ENCODE measurements at places on chromosomes 16 and 17. TPM values are rescaled to one million over a fixed set of nuclear protein-coding genes. Genes with fewer than 3 reads are reported as not detected.

GRCh38 chr16:20844588-20844987 is 38.3 kb downstream of the REXO5 start:
- H3K36me3 ChIP-seq = 0 out of 2 replicates have a peak, but pooled peaks cover 5% of the 10 kb centered on the region
- no peak overlapping the region for H3K4me3 ChIP-seq
- H3K4me1 ChIP-seq = no peaks in the 10 kb centered on the region
- no peaks in the 10 kb centered on the region for H3K27me3 ChIP-seq
- no peak for DNase-seq

GRCh38 chr16:47043970-47044684 is 70.7 kb upstream of the DNAJA2 start:
- no peak for DNase-seq
- H3K27me3 ChIP-seq = no peaks in the 10 kb centered on the region
- H3K36me3 ChIP-seq = no peaks in the 10 kb centered on the region

GRCh38 chr16:67525176-67525860 is 3.3 kb upstream of the RIPOR1 start:
- H3K27ac ChIP-seq = no peak overlapping the region
- peak; percentile 26 for DNase-seq
- H3K27me3 ChIP-seq = peaks cover 87% of the 10 kb centered on the region
- no peak overlapping the region for H3K4me3 ChIP-seq
- H3K36me3 ChIP-seq = no peaks in the 10 kb centered on the region

GRCh38 chr17:10169290-10169689 is 29.1 kb downstream of the GAS7 start:
- H3K4me3 ChIP-seq = no peak overlapping the region
- H3K27ac ChIP-seq = no peak overlapping the region
- no peak for DNase-seq
- no peaks in the 10 kb centered on the region for H3K36me3 ChIP-seq

DNA sequence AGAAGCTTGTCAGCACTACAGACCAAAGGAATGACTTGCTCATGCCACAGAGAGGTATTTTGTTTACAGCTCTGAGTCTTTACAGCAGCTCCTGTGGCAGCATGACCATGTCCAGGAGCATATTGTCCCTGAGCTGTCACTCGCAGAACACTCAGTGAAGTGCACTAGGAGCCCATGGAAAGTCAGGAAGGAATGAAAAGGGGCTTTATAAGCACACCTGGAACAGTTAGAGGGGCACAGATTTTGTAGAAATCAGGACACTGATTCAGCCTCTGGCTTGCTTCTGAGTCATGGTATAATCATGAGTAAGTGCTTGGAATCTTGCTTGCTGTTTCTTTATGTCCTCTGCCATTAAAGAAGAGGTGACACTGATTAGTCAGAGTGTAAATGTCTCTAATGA is 41.0 kb downstream of the TADA2A start:
- H3K4me1 ChIP-seq = no peaks in the 10 kb centered on the region
- no peak overlapping the region for H3K4me3 ChIP-seq
- H3K27me3 ChIP-seq = no peaks in the 10 kb centered on the region
- no peak for DNase-seq
- H3K27ac ChIP-seq = no peak overlapping the region
- peaks cover under 1% of the 10 kb centered on the region for H3K36me3 ChIP-seq

DNA sequence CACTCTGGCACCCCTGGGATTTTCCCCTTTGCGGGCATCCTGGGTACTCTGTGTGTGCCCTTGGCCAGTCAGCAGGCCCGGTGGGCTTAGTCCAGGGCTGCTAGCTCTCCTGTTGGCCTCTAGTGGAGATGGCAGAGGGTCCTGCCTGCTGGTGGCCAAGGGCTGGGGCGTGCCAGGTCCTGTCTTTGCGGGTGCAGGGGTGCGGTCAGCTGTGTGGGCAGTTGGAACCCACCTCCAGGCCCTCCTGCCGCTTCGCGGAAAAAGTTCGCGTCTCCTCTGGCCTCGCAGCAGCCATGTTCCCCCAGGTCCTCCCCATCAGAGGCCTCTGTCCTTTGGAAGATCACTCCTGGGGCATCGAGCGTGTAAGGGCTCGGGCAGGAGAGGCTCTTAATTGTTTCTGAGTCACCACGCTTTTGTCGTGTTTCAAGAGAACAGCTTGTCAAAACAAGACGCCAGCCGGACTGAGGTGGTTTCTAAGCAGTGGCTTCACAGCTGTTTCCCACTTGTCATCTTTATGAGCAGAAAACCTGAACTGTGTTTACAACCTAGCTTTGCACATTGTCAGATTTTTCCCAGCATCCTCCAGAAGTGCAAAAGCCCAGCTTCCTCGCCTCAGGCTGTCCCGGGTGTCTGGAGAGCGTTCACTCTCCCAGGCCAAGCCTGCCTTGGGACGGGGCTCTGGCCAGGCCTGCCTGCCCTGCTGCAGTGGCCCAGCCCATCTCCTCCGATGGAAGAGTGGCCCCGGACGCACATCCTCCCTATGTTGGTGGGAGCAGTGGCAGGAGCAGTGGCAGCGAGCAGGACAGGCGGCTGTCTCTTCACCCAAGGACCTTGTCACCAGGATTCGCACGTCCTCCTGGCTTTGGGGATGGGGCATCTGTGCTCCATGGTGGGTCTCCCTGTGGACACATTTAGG is 5.0 kb upstream of the DNASE1L2 start:
- H3K27me3 ChIP-seq = peaks cover under 1% of the 10 kb centered on the region
- H3K4me1 ChIP-seq = no peaks in the 10 kb centered on the region
- 0 out of 2 replicates have a peak, but pooled peaks cover 5% of the 10 kb centered on the region for H3K36me3 ChIP-seq
- no peak overlapping the region for H3K4me3 ChIP-seq
- H3K27ac ChIP-seq = no peak overlapping the region

- no peak overlapping the region for H3K4me3 ChIP-seq
- no peak for DNase-seq
- H3K27ac ChIP-seq = peak overlapping the region; percentile 76
- H3K27me3 ChIP-seq = no peaks in the 10 kb centered on the region
- no peaks in the 10 kb centered on the region for H3K4me1 ChIP-seq
- no peaks in the 10 kb centered on the region for H3K36me3 ChIP-seq
These were observed 41.3 kb downstream of the VAC14 start for GRCh38 chr16:70759666-70760065.

- no peak overlapping the region for H3K4me3 ChIP-seq
- no peaks in the 10 kb centered on the region for H3K36me3 ChIP-seq
- peaks cover 3% of the 10 kb centered on the region for H3K4me1 ChIP-seq
- no peak for DNase-seq
These were observed 10.2 kb downstream of the DPEP1 start for GRCh38 chr16:89623511-89624261.

DNA sequence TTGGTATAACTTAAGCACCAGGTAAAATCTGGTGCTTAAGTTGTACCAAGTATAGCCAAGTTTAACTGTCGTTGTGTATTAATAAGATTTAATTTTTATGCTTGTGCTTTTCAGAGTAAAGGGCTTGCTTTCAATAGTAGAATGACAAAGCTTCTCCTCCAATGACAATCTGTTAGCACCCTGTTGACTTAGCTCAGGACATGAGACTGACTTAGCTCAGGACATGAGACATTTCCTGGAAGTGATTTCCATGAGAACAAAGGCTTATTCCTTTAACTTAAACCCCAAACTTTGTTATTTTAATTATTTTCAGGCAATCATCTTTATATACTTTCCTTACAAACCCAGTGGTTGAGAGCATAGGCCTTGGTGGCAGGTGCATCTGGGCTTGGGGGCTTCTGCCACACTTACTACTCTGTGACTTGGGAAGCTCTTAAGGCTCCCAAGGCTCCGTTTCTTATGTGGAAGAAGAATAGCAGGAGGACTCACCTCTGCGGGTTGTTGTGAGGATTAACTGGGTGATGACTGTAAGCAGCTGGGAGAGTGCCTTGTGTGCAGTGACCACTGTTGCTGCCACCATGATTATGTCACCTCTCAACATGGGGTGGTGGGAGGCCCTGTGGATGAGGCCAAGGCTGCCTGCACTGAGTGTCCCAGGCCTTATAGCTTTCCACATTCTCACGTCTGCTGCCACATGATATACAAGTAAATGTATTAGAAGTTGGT is 59.4 kb upstream of the CMIP start:
- no peak for DNase-seq
- H3K27me3 ChIP-seq = no peaks in the 10 kb centered on the region
- H3K4me3 ChIP-seq = no peak overlapping the region
- no peak overlapping the region for H3K27ac ChIP-seq

DNA sequence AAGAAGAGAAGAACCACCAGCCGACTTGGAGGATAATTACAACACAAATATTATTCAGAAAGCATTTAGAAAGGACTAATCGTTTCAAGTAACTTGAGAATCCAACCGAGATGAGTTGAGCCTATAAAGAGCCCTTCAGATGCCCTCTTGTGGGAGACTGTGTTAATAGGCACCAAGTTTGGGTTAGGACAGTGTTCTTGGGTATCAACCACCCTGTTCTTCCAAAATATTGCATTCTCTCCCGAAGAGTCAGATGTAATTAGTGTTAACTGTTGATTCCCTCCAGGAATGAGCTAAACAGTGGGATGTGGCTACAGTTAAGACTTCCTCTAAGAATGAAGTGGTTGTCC is 87.8 kb upstream of the NOL11 start:
- H3K27ac ChIP-seq = no peak overlapping the region
- H3K4me3 ChIP-seq = no peak overlapping the region
- H3K36me3 ChIP-seq = peaks cover 8% of the 10 kb centered on the region
- peak; percentile 64 for DNase-seq

DNA sequence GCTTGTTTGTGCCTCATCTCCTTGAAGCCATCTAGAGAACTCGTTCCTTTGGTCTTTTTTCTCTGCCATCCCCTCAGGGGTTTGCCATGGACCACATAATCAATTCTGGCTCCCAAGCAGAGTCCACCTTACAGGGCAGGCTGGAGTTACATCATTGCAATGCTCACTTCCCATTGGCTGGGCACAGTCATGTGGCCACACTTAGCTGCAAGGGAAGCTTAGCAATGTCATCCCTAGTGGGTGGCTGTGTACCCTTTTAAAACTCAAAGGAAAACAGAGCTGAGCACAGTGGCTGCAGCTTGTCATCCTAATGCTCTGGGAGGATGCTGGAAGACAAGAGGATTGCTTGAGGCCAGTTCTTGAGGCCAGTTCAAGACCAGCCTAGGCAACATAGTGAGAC is 41.9 kb upstream of the POLR3E start:
- H3K4me1 ChIP-seq = no peaks in the 10 kb centered on the region
- DNase-seq = no peak
- no peaks in the 10 kb centered on the region for H3K27me3 ChIP-seq
- H3K4me3 ChIP-seq = no peak overlapping the region
- H3K36me3 ChIP-seq = peaks cover 24% of the 10 kb centered on the region
- H3K27ac ChIP-seq = no peak overlapping the region

DNA sequence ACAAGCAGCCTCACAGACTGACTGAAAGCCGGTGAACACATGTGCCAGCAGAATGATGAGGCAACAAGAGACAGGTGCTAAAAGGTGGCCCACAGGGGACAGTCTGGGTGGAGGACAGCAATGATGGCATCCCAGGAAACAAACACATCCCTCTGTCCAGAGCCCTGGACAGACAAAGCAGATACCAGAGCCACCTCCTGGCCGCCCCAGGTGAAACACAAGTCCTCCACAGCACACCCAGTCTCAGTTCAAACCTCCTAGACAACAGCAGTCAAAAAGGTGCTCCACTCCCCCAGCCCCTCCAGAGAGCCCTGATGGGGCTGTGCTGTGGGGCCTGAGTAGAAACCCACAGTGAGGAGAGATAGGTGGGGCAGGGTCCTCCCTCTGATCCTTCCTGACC is 20.3 kb upstream of the CDH5 start:
- H3K36me3 ChIP-seq = no peaks in the 10 kb centered on the region
- H3K27me3 ChIP-seq = no peaks in the 10 kb centered on the region
- no peaks in the 10 kb centered on the region for H3K4me1 ChIP-seq
- H3K4me3 ChIP-seq = no peak overlapping the region

DNA sequence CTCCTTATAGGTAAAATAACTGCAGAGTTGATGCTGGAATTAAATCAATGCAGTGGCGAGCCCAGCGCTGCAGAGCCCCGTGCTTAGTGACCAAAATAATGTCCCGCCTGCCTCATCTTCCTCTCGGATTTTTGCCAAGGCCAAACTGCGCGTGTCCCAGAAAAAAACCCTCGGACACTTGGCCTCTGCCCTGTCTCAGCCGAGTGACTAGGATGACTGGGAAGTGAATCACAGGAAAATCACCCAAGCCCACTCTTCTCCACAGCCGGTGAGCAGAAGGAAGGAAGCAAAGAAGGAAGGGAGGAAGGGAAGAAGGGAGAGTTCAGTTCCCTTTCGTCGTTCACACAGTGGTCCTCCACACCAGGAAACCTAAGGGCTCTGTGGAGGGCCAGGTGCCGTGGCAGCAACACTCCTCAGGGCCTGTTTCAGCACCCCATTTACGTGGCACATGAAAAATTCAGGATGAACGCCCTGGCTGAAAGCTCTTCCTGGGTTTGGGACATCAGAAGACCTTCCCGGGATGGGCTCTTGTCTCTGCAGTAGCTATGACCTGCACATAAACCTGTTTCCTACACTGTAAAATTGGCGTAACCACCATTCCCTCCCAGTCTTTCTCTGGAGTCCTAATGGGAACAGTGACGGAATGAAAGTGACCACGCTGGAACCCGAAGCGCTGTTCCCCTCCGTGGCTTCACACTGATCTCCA is 25.4 kb upstream of the HOXB13 start:
- H3K36me3 ChIP-seq = no peaks in the 10 kb centered on the region
- H3K27me3 ChIP-seq = peaks cover 100% of the 10 kb centered on the region
- peaks cover 26% of the 10 kb centered on the region for H3K4me1 ChIP-seq
- no peak overlapping the region for H3K27ac ChIP-seq
- DNase-seq = no peak

- DNase-seq = no peak
- peaks cover 47% of the 10 kb centered on the region for H3K36me3 ChIP-seq
- H3K4me3 ChIP-seq = no peak overlapping the region
- H3K27me3 ChIP-seq = no peaks in the 10 kb centered on the region
- H3K27ac ChIP-seq = no peak overlapping the region
These were observed 26.9 kb downstream of the ATAD5 start for GRCh38 chr17:30858556-30859250.

GRCh38 chr17:17793378-17794214 is 43.2 kb downstream of the SREBF1 start:
- H3K4me3 ChIP-seq = no peak overlapping the region
- no peak for DNase-seq
- H3K27me3 ChIP-seq = peaks cover 23% of the 10 kb centered on the region
- no peaks in the 10 kb centered on the region for H3K36me3 ChIP-seq
- H3K27ac ChIP-seq = no peak overlapping the region

GRCh38 chr16:86027373-86028126 is 128.6 kb downstream of the IRF8 start:
- H3K4me3 ChIP-seq = no peak overlapping the region
- H3K4me1 ChIP-seq = peaks cover 4% of the 10 kb centered on the region
- no peak for DNase-seq
- H3K27me3 ChIP-seq = no peaks in the 10 kb centered on the region
- H3K36me3 ChIP-seq = no peaks in the 10 kb centered on the region
- no peak overlapping the region for H3K27ac ChIP-seq

DNA sequence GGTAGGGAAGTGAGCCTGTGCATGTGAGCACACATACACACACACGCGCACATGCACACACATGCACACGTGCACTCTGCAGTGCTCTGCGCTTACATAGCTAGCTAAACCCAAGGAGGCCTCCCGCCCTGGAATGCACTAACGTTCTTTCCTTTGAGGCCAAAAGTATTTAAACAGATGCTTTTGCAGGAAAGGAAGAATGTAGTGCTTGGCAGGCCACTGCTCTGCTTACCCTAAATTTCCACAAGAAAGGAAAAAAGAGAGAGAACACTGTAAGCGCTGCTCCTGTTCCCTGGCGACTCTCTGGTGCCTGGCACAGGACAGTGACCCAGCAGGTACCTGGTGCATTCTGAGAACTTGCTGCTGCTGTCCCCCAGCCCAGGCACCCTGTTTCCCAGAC is 31.3 kb upstream of the MRPS23 start:
- H3K27ac ChIP-seq = peak overlapping the region; percentile 85
- peaks cover 42% of the 10 kb centered on the region for H3K4me1 ChIP-seq
- no peak overlapping the region for H3K4me3 ChIP-seq
- H3K36me3 ChIP-seq = no peaks in the 10 kb centered on the region
- H3K27me3 ChIP-seq = peaks cover 13% of the 10 kb centered on the region
- peak; percentile 81 for DNase-seq

The NDEL1 gene
- polyA plus RNA-seq = 26.0 TPM

The AATK gene
- polyA plus RNA-seq = 1.3 TPM

The RASL10B gene
- polyA plus RNA-seq = 7.1 TPM

The WWP2 gene
- 12.3 TPM for polyA plus RNA-seq

The CBLN1 gene
- polyA plus RNA-seq = 1.2 TPM

Measured in GM23338 (cell line).